ENCODE measurements at places on chromosomes 7 and 10. TPM values are rescaled to one million over a fixed set of nuclear protein-coding genes. Genes with fewer than 3 reads are reported as not detected.
A peak's percentile ranks its signal among the peaks of the same experiment; 100 is the strongest.

- DNase-seq = no peak
- H3K4me3 ChIP-seq = no peak overlapping the region
- H3K4me1 ChIP-seq = peaks cover 17% of the 10 kb centered on the region
- H3K27ac ChIP-seq = no peak overlapping the region
- H3K36me3 ChIP-seq = no peaks in the 10 kb centered on the region
These were observed 54.7 kb downstream of the PWWP2B start for GRCh38 chr10:132451506-132452215.

DNA sequence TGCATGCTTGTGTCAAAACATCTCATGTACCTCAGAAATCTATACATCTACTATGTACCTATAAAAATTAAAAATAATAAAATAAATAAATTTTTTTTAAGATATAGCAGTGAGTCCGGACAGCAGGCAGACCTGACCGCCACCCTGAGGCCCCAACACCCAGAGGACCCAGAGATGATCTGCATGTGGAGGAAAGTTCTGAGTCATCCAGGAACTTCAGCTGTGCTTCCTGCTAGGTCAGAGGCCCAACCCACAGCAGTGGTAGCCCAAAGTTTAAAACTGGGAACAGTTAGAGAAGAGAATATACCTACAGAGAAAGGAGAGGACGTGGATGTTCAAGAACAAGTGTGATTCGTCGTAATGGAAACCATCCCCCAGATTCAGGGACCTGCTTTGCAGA lies 683.7 kb upstream of the NRP1 start:
- no peaks in the 10 kb centered on the region for H3K36me3 ChIP-seq
- no peaks in the 10 kb centered on the region for H3K4me1 ChIP-seq
- H3K27me3 ChIP-seq = no peaks in the 10 kb centered on the region
- DNase-seq = no peak
- H3K4me3 ChIP-seq = no peak overlapping the region

- no peaks in the 10 kb centered on the region for H3K36me3 ChIP-seq
- no peaks in the 10 kb centered on the region for H3K27me3 ChIP-seq
These were observed 271.8 kb upstream of the NRG3 start for GRCh38 chr10:81603106-81603620.

- H3K36me3 ChIP-seq = peaks cover 6% of the 10 kb centered on the region
- H3K27ac ChIP-seq = peak overlapping the region; percentile 100
- H3K27me3 ChIP-seq = no peaks in the 10 kb centered on the region
- no peak for DNase-seq
These were observed 766 bp upstream of the EIF3B start for GRCh38 chr7:2353936-2354185.

CYP26C1 gene
- total RNA-seq = not detected

NUTM2E gene
- 0.50 TPM for total RNA-seq

GRCh38 chr10:114943000-114943399 lies 5.0 kb downstream of the TRUB1 start:
- H3K4me3 ChIP-seq = no peak overlapping the region
- H3K27me3 ChIP-seq = no peaks in the 10 kb centered on the region
- no peak for DNase-seq
- peaks cover 28% of the 10 kb centered on the region for H3K36me3 ChIP-seq

DNA sequence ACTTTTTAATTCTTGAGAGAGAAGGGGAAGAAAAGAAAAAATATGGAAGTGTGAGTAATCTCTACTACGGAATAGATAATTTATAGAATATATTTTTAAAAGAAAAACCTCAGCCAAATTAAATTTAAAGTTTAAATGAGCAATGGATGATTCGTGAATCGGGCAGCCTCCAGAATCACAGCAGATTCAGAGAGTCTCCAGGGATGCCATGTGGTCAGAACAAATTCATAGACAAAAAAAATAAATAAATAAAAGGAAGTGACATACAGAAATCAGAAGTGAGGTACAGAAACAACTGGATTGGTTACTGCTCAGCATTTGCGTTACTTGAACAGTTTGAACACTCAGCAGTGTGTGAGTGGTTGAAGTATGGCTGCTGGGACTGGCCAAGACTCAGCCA lies 53.0 kb downstream of the PHYHIPL start:
- no peak overlapping the region for H3K27ac ChIP-seq
- H3K4me3 ChIP-seq = no peak overlapping the region
- no peaks in the 10 kb centered on the region for H3K4me1 ChIP-seq
- no peaks in the 10 kb centered on the region for H3K36me3 ChIP-seq
- H3K27me3 ChIP-seq = no peaks in the 10 kb centered on the region
- DNase-seq = no peak

CLEC2L gene
- not detected for total RNA-seq

DNA sequence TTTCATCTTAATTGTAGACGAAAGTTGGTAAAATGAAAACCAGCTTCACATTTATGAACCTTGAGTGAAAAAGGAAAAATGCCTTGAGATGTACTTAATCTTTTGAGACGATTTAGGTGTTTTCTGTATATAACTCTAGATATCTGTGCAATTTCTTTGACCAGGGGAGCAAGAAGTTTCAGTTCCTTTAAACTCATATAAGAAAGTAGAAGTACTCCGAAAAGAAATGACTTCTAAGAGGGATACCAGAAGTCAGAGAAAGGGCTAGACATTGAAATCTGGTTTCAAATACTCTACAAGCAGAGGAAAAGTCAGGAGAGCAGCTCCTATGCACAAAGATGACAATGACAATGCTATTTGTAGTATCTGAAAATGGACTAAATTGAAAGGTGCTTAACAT lies 303.7 kb downstream of the BAMBI start:
- H3K27me3 ChIP-seq = no peaks in the 10 kb centered on the region
- H3K4me3 ChIP-seq = no peak overlapping the region
- DNase-seq = no peak
- no peak overlapping the region for H3K27ac ChIP-seq
- H3K4me1 ChIP-seq = peaks cover 9% of the 10 kb centered on the region
- no peaks in the 10 kb centered on the region for H3K36me3 ChIP-seq

DNA sequence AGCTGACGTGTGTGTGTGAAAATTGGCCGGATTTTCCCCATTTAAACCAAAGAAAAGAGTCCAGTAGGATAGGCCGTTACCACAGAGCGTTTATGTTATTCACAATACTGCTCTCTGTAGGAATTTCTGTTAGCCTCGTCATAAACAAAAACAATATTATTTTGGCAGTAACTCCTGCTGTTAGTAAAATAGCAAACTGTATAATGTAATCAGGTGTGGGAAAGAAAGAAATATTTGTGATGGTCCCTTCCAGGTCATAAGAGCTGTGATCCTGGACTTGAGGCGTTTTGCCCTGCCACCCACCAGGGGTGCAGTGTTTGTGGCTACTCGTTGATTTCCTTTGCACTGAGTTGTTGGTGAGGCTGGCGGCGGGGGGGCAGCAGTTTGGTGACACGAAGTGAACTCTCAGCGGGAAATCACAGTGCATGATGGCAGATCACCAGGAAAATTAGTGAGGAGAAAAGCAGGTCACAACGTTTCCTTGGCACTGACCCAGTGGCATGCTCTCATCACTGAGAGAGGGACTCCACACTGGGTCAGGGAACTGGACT lies 2.8 kb downstream of the EEPD1 start:
- H3K4me1 ChIP-seq = peaks cover 24% of the 10 kb centered on the region
- H3K27ac ChIP-seq = no peak overlapping the region
- H3K36me3 ChIP-seq = no peaks in the 10 kb centered on the region
- peak; percentile 22 for DNase-seq

PON1 gene
- total RNA-seq = 1.00 TPM

DNA sequence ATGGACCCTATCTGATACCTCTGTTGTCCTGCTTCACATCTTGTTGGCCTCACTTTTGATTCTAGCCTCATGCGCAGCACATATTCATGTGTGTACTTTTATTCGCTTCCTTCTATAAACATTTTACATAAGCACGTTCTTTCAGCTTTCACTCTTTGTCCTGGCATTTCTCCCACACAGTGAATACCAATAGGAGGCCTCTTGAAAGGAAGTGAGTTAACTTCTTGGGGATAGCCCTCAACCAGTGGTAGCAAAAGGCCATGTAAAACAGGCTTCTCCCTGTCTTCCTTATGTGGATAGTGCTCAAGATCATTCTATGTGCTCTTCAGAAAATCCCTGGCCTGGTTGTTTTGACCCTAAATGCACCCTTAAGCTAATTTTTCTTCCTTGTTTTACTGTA lies 633.9 kb upstream of the MBL2 start:
- no peaks in the 10 kb centered on the region for H3K36me3 ChIP-seq
- H3K4me3 ChIP-seq = no peak overlapping the region
- no peak overlapping the region for H3K27ac ChIP-seq

GRCh38 chr10:75137533-75138438 lies 26.3 kb downstream of the SAMD8 start:
- DNase-seq = peak; percentile 65
- H3K4me3 ChIP-seq = no peak overlapping the region
- H3K27ac ChIP-seq = no peak overlapping the region
- H3K27me3 ChIP-seq = no peaks in the 10 kb centered on the region

DNA sequence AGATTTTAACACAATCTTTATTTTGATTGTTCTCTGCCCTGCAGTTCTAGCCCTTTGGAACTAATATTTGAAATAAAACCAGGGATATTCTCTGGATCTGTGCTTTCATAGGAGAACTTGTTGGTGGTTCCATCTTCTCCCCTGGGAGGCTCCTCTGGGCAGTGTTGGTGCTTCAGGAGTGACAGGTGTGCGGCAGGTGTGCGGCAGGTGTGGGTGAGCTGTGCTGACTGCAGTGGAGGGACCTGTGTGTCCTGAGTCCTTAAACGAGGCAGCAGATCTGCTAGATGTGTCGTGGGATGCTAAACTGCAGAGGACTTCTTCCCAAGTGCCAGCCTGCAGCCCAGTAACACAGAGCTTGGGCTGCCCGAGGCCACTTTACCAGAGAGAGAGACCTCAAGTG lies 98.4 kb downstream of the LYZL1 start:
- peaks cover 4% of the 10 kb centered on the region for H3K27me3 ChIP-seq
- DNase-seq = no peak
- H3K4me3 ChIP-seq = no peak overlapping the region
- no peaks in the 10 kb centered on the region for H3K36me3 ChIP-seq

DNA sequence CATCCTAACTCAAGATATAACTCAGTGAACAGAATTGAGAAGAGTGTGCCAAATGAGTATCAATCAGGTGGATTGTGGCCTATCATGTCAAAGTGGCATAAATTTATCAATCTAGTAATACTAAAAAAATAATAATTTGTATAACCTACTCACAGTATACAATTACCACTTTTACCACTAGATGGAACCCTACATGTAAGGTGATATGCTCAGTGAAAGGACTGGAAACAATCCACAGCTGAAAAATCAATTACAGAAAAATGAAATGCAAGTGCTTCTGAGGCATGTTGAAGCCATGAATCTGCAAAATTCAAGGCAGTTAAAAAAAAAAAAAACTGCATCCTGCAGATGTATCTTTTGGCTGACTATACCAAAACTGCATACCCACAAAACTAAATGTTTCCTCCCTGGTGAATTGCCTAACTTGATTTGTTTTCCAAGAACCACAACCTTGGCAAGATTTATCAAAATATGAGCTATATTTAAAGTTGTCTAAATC lies 13.9 kb downstream of the ARHGAP19 start:
- no peaks in the 10 kb centered on the region for H3K36me3 ChIP-seq
- no peaks in the 10 kb centered on the region for H3K27me3 ChIP-seq
- no peak overlapping the region for H3K4me3 ChIP-seq
- H3K4me1 ChIP-seq = no peaks in the 10 kb centered on the region
- DNase-seq = peak; percentile 82

DNA sequence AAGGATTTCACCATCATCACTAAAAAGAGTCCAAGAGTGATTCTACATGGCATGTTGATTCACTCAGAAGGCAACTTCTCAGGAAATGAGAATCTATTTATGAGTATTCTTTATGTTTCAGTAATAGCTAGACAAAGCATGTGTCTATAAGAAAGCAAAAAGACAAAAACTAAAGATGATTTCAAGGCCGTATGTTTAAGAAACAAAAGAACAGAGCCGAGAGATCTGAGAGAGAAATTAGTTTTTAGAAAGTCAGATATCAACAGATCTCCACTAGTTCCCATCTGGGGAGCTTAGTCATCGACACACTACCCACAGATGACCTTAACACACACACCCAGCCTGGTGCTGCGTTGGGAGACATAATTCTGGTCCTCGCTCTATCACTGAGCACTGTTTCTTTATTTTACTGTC lies 21.0 kb downstream of the PIP4K2A start:
- no peaks in the 10 kb centered on the region for H3K36me3 ChIP-seq
- H3K27ac ChIP-seq = no peak overlapping the region
- DNase-seq = peak; percentile 84
- no peak overlapping the region for H3K4me3 ChIP-seq
- no peaks in the 10 kb centered on the region for H3K4me1 ChIP-seq
- H3K27me3 ChIP-seq = no peaks in the 10 kb centered on the region

DNA sequence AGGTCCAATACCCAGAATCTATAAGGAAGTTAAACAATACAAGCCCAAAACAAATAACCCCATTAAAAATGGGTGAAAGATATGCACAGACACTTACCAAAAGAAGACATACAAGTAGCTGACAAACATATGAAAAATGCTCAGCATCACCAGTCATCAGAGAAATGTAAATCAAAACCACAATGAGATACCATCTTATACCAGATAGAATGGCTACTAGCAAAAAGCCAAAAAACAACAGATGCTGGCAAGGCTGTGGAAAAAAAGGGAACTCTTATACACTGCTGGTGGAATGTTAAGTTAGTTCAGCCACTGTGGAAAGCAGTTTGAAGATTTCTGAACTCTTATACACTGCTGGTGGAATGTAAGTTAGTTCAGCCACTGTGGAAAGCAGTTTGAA lies 331.1 kb downstream of the KIF20B start:
- H3K27me3 ChIP-seq = peaks cover 2% of the 10 kb centered on the region
- H3K4me3 ChIP-seq = no peak overlapping the region
- no peaks in the 10 kb centered on the region for H3K36me3 ChIP-seq
- no peaks in the 10 kb centered on the region for H3K4me1 ChIP-seq
- H3K27ac ChIP-seq = no peak overlapping the region

DNA sequence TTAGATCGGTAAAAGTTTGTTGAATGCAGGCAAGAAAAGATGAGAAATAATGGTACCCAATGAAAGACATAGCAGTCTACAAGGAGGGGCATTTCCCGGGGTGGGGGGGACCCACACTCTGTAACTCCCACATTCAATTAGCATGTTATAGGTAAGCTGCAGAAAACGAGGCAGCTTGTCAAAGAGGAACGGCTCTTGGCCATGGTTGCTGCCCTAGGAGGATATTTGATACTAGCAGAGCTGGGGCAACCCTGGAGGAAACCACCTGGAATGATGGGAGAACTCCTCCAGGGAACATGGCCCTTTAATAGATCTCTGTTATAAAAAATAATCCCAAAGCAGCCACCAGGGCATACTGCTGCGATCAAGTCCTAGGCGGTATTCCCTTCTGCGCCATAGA lies 98.5 kb downstream of the EGFR start:
- DNase-seq = no peak
- no peak overlapping the region for H3K27ac ChIP-seq
- H3K4me1 ChIP-seq = no peaks in the 10 kb centered on the region
- no peaks in the 10 kb centered on the region for H3K27me3 ChIP-seq
- H3K4me3 ChIP-seq = no peak overlapping the region
- no peaks in the 10 kb centered on the region for H3K36me3 ChIP-seq

DNA sequence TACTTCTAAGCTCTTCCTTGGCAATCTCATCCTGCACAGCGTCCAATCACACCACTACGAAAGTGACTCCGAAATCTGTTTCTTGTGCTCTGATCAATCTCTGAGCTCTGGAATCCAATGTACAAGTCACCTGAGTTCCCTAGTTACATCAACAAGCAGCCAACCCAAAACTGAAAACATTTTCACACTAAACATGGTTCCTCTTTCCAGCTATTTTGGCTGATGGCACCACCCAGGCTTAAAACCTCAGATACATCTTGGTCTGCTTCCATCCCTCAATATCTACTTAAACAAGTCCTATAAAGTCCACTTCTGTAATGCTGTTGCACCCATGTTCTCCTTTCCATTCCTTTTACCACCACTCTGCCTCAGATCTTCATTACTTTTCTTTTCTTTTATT lies 3.6 kb downstream of the BLOC1S2 start:
- no peak for DNase-seq
- peaks cover 17% of the 10 kb centered on the region for H3K4me1 ChIP-seq
- no peaks in the 10 kb centered on the region for H3K27me3 ChIP-seq
- peaks cover 40% of the 10 kb centered on the region for H3K36me3 ChIP-seq
- H3K27ac ChIP-seq = no peak overlapping the region
